HEK293T (cell line): ENCODE measurements at places on chromosomes 6 and 20.

- no peak for DNase-seq
Observed at GRCh38 chr6:92369309-92369708, 1050.0 kb downstream of the EPHA7 start.

GRCh38 chr20:10828180-10828579 is 154.4 kb upstream of the JAG1 start:
- no peak for DNase-seq

- DNase-seq, result no peak
Observed at GRCh38 chr20:9439806-9440205, 74.6 kb upstream of the LAMP5 start.

DNA sequence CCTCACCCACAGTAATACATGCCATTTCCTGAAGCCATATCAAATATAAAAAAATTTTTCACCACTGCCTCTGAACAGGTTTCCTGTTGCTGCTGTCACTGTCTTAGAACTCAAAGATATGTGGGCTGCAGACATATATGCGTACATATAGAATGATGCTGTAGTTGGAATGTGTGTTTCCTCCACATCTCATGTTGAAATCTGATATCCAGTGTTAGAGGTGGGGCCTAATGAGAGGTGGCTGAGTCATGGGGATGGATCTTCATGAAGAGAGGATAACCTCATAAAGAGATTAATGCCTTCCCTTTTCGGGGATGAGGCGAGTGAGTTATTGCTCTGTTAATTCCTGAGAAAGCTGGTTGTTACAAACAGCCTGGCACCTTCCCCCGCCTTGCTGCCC is 7.7 kb upstream of the SCP2D1 start:
- DNase-seq, result no peak

DNA sequence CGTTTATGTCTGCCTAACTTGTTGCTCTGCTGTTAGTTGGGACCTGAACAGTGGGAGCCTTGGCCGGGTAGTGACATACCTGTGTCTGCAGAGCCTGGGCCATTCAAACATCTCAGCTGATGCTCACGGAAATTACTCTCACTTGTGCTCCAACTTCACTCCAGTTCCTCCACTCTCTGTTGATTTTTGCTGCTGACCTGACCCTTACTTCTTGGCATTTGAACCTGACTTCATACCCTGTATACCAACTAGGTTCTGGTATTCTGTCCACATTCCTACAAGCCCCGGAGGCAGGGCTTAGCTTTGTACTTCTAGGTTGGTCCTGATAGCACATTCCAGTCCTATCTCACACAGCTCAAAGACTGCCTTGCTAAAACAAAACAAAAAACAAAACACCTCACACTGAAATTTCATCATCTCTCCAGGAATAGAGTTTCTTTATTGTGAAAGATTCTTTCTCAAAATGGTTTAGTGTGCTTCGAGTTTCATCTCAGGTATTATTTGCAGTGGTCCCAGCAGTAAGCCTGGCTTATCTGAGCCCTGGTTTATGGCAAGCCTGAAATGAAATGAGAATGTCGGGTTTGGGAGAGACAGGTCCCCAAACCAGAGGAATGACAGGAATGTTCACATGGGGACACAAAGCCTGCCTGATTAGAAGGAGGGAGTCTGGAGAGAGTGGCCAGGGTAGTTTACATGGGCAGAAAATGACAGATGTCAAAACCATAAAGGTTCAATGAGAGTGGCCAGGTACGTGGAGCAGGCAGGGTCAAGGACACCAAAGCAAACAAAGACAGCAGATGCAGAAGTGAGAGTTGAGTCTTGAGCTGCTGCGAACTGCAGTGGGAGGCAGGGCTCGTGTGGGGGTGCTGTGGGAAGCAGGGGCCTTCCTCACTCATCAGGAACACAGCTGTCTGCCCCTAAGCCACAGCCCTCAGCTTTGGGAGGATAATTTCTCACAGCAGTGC is 174.2 kb upstream of the HDAC2 start:
- DNase-seq, result no peak

GRCh38 chr6:7270320-7271204 is 42.4 kb downstream of the SSR1 start:
- no peak for DNase-seq
